ENCODE measurements at places on chromosomes 7 and 10. TPM values are rescaled to one million over a fixed set of nuclear protein-coding genes. Genes with fewer than 3 reads are reported as not detected.

- peak; percentile 92 for DNase-seq
Measured at GRCh38 chr7:158818325-158819213, 10.7 kb downstream of the ESYT2 start.

Gene ITPRID1
- total RNA-seq = 0.59 TPM

GRCh38 chr10:55203319-55203718, 402.3 kb upstream of the PCDH15 start:
- DNase-seq = no peak

DNA sequence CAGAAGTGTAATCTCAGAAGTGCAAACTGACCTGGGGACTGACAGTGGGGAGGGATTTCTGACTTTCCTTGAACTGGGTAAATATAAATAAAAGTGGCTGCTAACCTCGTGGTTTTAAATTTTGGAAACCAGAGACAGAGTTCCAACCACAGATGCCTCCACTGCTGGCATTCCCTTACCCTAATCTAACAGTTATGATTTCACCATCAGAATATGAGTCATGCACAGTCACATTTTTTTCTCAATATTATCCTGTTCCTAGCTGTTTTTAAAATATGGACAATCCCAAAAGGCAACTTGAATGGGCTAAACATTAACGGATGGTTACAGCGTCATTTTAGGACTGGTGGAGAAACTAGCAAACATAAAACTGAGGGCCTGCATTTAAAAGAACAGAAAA, 264.3 kb upstream of the INHBA start:
- no peak for DNase-seq

- DNase-seq = no peak
Measured at GRCh38 chr7:98315318-98315993, 34.0 kb downstream of the BRI3 start.

Gene METTL27
- 4.0 TPM for total RNA-seq

Gene AEBP1
- total RNA-seq = 82.5 TPM

Gene ATRNL1
- 0.92 TPM for total RNA-seq

- DNase-seq = no peak
Measured at GRCh38 chr7:90244565-90244908, 437 bp upstream of the CFAP69 start.

DNA sequence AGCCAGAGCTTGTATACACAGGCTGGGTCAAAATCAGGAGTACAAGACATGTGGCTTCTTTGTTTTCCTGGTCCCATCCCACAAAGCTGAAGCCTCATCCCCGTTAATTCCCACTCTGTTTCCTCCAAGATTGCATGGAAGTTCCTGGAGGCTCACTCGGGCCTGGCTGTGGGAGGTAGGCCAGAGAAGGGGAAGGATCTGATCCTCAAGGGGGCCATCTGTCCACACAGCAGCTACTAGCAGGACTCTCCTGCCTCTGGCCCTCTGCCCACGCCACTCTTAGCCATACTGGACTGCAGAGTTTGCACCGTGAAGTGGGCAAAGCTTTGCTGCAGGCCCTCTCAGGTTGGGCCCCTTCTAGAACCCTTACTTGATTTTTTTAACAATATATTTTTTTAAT, 160.6 kb downstream of the FGFR2 start:
- peak; percentile 62 for DNase-seq

DNA sequence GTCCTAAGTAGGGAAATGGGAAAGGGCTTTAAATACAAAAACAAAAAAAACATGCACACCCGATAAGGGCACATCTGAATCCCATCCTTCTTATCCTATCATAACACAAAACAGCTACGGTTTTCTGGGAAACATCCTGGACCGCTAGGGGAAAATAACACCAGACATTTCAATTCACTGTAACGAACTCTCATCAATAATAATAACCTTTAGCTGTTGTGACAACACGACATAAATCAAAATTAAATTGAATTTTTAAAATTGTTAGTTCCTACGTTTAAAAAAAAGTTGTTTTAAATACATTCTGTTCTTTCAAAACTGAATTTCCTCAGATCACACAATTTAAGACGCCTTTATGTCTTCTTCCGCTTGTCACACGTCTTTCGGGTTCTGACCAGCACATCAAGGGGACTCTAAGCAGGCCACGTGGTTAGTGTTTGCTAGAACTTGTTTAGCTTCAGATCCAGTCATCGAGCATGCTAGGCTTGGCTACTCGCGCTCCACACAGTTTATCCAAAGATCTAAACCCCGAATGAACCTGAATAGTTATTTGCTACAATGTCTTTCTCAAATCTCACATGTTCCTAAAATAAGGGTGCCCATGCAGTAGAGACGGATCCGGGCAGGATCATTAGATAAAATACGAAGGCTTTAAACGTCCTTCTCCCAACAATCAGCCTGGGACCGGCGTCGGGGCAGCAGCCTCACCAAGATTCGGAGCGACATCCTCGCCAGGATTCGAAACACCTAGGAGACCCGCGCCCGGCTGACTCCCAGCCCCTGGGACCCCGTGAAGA, 839 bp downstream of the IKZF5 start:
- DNase-seq = peak; percentile 50

Gene NME8
- not detected for total RNA-seq

DNA sequence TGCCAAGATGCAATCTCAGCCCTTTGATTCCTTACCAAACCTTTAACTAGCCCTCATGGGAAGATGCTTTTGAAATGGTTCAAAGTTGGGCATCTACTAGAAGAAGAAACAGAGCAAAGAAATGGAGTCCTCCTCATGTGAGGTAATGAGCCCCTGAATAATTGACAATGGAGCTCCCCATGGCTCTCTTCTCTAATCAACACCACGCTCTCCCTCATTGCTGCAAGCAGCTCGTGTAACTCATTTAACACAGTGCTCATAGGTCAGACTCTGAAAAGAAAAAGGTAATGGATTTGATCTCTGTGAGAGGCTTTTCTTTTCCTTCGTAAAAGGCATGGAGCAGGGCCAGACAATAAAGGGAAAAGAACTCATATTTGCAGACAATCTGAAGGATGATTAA, 312.8 kb downstream of the PHTF2 start:
- no peak for DNase-seq

Gene TRPV5
- not detected for total RNA-seq

- no peak for DNase-seq
Measured at GRCh38 chr7:25280181-25280580, 51.9 kb upstream of the NPVF start.

GRCh38 chr7:105759670-105760550, 116.5 kb downstream of the ATXN7L1 start:
- no peak for DNase-seq

- DNase-seq = no peak
Measured at GRCh38 chr10:7915923-7916536, 97.7 kb downstream of the TAF3 start.

- DNase-seq = peak; percentile 26
Measured at GRCh38 chr7:151792636-151793035, 84.3 kb downstream of the PRKAG2 start.

Gene SCIN
- total RNA-seq = 21.1 TPM

Gene DGKI
- total RNA-seq = 0.09 TPM

DNA sequence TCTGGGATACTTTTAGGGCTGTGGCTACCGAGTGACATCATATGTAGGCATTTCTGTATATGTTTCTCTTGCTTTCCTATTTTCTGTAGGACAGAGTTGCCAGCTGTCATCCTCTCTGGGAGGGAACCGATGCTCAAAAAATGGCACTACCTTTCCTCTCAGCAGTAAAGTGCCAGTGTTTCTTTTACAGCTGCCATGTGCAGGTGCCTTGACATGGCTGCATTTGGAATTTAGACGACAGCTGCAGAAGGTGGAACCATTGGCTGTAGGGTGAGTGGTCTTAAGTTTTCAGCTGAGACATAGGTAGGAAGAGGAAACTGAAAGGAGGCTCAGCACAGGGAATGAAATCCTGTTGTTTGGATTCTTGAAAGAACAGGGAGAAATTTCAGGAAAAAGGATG, 20.2 kb upstream of the RPA3 start:
- DNase-seq = no peak

DNA sequence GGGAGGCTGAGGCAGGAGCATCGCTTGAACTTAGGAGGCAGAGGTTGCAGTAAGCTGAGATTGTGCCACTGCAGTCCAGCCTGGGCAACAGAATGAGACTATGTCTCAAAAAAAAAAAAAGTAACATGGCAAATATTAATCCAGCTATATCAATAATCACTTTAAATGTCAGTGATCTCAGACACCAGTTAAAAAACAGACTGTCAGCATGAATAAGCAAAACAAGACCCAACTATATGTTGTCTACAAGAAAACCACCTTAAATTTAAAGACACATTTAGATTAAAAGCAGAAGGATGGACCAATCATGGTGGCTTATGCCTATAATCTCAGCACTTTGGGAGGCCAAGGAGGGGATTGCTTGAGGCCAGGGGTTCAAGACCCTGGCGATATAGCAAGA, 8.5 kb upstream of the ATE1 start:
- DNase-seq = no peak

Gene C10orf71
- total RNA-seq = not detected

Gene AKR1C3
- 84.4 TPM for total RNA-seq

DNA sequence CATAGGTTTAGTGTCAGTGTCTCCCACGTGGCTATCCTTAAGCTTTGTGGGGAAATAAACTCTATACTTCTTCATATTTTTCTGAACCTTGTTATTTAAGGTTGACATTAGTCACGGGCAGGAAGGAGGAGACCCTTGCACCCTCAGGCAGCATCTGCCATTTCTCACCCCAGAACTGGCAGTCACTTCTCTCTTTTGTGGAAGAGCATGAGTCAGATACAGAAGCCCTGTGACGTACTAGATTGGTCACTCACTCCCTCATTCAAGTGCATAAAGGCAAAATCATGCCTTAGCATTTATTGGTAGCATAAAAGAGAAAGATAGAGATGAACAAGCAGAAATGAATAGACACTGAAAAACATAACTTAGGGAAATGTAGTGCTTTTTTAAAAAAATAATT, 206.0 kb upstream of the MDFIC start:
- no peak for DNase-seq

DNA sequence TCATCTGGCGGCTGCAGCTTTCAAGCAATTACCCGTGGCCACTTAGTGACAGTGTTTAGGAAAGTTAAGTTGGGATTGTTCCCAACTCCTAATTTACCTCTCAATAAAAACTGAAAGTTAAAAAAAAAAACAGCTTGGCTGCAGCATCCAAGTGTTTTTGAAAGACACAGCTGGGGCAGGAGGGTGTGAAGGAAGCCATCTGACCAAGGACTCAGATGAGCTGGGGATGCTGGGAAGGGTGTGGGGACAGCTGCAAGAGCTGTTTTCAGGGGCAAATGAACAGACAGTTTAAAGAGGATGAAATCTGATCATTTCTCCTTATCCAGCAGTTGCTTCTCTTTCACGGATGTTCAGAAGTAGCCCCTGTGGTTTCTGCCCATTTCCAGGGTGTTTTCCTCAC, 129.2 kb upstream of the CDCA7L start:
- no peak for DNase-seq

GRCh38 chr7:101179713-101180112, 380 bp downstream of the NAT16 start:
- DNase-seq = no peak

GRCh38 chr7:100489824-100490223, 6.1 kb downstream of the NYAP1 start:
- DNase-seq = no peak

DNA sequence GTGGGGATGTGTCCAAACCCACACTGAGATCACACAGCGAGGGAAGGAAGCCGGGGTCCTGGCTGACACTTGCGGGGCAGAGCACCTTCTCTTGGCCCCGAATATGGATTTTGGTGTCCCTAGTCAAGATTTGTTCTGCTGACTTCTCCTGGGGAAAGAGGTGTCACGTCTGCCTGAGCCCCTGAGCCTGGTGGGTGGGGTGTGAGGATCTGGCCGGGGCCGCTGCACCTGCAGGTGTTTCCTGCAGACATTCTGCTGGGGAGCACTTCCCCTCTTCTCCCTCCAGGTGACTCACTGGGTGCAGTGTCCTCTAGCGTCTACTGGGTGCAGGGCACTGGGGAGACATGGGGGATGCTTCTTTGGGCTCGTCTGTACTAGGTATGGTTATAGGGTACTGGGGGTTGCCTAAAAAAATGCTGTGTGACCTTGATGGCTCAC, 99.2 kb downstream of the GRK5 start:
- no peak for DNase-seq

Gene TAS2R41
- total RNA-seq = not detected

Gene TFEC
- 41.9 TPM for total RNA-seq

DNA sequence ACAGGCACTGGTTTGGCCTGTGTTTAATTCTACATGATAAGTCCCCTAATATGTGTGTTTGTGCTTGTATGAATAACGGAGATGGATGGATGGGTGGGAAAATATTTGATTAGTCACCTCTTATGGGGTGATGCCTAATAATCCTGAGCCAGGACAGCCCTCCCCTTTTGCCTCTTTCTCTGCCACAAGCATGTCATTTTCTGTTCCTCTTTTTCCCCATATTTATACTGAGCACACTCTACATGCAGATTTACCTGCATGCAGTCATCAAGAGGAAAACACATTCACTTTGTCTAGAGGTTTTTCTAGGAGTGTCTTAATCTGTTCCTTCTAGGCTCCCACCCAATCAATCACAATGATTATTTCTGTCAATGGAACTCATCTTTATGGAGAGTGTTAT, 111.6 kb upstream of the TBX20 start:
- no peak for DNase-seq

GRCh38 chr7:68166525-68166924, 1169.9 kb downstream of the TYW1 start:
- no peak for DNase-seq

DNA sequence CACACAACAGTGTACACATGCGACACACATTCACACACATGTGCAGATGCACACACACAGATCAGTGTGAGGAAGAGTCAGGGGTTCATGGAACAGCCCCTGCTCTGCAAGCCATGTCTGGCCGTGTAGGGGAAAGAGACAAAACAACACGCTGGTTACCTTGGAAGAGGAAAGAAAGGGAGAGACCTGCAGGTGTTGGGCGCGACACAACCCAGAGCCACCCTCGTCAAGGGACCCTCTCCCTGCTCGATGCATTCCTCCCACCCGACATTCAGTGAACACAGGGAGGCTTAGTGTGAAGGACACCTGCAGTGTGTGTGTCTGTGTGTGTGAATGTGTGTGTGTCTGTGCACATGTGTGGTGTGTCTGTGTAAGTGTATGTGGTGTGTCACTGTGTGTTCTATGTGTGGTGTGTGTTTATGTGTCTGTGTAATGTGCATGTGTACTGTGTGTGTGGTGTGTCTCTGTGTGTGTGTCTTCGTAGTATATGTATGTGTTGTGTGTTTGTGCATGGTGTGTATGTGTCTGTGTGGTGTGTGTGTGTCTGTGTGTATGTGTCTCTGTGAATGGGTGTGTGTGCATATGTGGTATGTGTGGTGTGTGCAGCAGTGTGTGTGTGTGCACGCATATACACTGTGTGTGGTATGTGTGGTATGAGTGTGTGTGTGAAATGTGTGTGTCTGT, 69.5 kb upstream of the PITRM1 start:
- no peak for DNase-seq

- DNase-seq = no peak
Measured at GRCh38 chr10:26987851-26988250, 112.4 kb downstream of the ANKRD26 start.

Gene MEIG1
- 0.95 TPM for total RNA-seq

- DNase-seq = peak; percentile 53
Measured at GRCh38 chr10:110008518-110009339, 945 bp downstream of the ADD3 start.

DNA sequence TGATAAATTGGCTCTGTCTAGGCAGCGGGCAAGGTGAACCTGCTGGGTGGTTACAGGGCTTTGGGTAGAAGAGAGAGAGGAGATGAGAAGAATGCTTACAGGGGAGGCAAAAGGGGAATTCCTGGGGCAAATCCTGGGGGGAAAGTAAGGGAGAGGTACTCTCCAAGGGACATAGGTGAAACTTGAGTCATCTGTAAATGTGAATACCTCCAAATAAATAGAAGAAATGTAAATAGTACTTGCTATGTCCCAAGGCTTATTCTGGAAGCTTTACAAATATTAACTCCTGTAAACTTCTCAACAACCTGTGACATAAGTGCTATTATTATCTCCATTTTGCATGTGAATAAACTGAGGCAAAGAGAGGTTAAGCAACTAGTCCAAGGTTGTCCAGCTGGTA, 57.7 kb upstream of the CDK13 start:
- DNase-seq = no peak

All from lower lobe of right lung (tissue), 2 donors.